Heart left ventricle (tissue), 16 donors: ENCODE measurements at places on chromosomes 6 and 20. TPM values are rescaled to one million over a fixed set of nuclear protein-coding genes. Genes with fewer than 3 reads are reported as not detected.

DNA sequence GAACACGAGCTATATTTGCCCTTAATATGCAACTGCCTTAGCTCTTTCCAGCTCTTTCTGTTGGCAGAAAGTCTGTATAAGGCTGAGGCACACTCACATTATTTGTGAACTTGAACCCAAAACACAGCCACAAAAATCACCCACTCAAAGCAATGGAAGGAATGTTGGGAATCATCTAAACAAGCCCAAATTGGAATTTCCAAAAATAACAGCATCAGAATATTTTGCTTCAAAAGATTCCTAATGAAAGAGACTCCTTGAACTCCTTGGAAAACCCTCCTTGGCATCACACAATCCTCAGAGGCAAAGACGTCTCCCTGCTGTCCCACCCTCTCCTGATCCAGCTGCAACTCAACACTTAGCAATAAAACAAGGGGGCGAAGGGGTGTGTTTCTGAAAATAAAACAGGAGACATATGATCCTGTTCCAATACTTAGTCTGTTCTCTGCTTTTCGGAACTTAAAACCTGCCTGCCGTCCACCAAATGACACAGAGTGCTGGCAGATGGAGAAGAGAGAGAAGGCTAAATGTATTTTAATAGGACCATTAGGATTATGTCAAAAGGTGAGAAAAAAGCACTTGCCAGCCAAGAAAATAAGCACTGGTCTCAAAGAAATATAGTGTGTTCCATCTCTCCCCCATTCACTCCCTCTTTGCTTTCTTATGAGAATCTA is 320.7 kb upstream of the JARID2 start:
- DNase-seq: no peak

GRCh38 chr6:83462524-83462923 is 31.7 kb upstream of the ME1 start:
- DNase-seq: no peak

DNA sequence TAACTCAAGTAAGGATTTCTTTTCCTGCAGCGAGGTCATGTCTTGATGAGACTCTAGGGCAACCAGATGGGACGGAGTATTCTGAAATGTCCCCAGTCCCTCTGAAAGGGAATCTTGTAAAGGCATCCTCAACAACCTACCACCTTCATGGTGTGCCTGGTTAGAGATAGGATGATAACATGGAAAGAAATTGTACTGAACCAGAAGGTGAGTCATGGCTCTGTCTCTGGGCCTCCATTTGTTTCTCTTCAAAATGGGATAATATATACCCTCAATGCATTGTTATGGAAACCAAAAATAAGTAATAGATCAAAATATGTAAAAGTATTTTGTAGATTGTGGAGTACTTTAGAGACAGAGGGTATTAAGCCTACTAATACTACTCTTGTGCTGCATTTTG is 219.1 kb downstream of the ARID1B start:
- DNase-seq: no peak

DNA sequence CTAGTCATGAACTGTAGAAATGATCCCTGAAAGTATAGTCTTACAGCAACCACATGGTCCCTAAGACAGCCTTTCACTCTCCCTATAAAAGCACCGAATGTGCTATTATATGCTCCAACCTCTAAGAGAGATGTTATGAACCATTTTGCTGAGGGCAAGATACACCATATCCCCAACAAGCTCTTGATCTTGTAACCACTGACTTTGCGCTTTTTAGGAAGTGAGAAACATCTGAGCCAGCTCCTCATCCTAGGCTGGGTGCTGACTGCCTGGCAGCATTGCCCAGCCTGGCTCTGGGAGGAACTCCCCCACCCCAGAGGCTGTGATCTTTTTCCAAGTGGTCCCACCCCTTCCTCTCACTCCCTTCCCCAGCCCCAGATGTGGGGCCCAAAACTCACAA is 3.1 kb upstream of the EMILIN3 start:
- DNase-seq: no peak

GRCh38 chr20:22232473-22232872 is 351.9 kb downstream of the FOXA2 start:
- DNase-seq: no peak

GRCh38 chr20:3631534-3631933 is 31.7 kb downstream of the GFRA4 start:
- no peak for DNase-seq

- DNase-seq: no peak
Observed at GRCh38 chr20:59705651-59706399, 101.5 kb downstream of the PHACTR3 start.

- no peak for DNase-seq
Observed at GRCh38 chr20:46951405-46951804, 56.8 kb downstream of the EYA2 start.

DNA sequence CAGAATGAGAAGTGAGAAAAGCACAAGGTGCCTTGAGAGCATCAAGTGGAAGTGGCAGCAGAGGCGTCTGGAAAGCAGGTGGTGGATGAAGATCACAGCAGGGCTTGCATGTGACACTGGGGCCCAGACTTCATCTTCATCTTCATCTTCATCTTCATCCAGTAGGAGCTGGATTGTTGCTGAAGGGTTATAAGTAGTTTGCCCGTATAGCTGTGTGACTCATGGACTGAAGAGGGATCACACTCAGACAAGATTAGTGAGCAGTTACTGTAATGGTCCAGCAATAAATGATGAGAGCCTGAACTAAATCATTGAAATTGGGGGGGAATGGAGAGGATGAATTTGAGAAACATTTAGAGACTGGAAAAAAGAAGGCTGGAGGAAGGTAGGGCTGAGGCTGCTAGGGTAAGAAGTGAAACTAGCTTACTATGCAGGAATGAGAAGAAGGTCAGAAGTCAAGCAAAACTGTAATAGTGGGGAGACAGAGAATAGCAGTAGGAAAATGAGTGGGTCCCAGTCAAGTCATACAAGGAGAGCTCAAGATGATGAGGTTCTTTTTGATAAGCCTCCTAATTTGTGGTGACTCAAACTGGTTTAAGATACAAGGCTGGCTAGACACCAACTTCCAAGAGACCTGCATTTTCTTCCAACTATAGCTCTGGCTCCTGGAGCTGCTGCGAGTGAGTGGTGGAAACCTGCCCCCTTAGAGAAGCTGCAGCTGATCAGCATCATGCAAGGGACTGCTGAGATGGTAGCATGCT is 92.3 kb upstream of the BEND6 start:
- no peak for DNase-seq

DNA sequence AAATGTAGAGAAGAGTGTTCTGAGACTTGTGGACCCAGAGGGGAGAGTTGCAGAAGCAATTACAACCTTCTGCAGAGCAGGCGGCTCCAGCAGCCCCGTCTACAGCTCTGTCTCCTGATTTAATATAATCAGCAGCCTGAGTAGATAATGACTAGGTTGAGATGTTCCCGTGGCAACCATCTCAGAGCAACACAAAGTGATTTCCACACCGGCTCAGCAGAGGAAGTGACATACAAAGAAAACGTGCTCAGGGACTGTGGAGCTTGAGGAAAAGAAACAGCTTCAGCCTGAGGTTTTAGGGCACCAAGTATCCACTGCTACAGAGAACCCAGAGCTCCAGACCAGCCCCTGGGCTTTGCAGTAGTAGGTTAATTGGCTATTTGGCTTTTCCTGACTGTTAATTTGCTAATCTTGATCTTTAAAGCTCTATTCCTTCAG is 136.4 kb downstream of the MTFR2 start:
- peak; percentile 67 for DNase-seq

DNA sequence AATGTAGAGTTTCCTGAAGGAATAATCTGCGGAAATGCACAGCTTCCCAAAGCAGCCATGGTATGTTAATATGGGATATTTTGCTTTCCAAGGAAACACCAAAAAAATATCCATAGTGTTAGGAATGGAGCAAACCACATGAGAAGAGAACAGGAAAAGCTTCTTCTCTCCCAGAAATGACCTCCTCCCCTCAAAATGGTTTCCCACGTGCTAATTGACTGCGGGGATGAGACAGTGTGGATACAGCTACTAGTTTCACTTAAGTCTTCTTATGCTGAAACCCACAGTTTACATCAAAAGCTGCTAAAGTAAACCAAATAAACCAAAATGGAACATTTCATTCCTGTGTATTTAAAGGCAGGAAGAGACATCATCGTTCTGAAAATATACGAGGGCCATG is 69.4 kb downstream of the FYN start:
- no peak for DNase-seq

DNA sequence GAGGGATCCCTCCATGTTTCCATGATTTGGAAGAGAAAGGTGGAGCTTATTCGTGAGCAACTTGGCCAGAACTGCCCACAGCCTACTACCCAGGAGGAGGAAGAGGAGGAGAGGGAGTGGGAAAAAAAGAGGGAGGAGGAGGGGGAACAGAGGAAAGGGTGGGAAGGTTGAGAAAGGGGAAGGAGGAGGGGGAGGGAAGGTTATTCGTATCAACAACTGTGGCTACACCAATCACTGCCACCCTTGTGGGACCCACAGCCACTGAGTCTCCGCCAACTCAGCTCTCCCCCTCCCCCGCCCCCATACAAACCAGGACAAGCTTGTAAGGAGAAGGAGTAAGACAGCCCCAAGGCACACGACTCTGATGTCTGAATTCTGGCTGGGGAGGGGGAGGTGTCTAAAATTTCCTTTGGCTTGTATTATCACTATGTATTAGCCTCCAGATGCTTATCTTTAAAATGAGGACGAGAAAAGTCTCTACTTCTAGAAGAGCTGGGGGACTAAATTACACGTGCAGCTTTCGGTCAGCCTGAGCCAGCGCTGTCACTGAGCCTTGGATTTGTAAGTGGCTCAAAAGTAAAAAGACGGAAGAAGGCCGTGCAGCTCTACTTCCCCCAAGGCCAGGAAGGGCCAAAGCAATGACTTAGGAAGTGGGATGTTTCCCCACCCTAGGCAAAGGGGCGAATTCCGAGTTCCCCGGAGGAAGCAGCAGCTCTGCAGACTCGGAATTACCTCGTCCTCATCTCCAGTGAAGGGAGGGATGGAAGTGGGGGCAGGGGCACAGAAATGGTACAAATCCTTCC is 1.0 kb downstream of the FKBP1A start:
- no peak for DNase-seq

GRCh38 chr20:14778096-14778495 is 440.7 kb upstream of the FLRT3 start:
- DNase-seq: no peak

- no peak for DNase-seq
Observed at GRCh38 chr20:39800111-39800510, 838.0 kb downstream of the DHX35 start.

DNA sequence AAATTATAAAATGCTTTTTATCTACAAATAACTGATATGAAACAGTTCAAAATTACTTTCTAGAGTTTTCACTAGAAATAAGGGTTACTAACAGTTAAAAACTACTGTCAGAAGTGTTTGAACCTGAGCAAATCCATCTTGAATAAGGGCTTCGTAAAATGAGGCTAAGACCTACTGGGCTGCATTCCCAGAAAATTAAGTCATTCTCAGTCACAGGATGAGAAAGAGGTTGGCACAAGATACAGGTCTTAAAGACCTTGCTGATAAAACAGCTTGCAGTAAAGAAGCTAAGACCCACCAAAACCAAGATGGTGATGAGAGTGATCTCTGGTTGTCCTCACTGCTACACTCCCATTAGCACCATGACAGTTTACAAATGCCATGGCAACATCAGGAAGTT is 93.7 kb downstream of the PLG start:
- no peak for DNase-seq

- peak; percentile 40 for DNase-seq
Observed at GRCh38 chr6:151290877-151291721, 51.3 kb downstream of the AKAP12 start.

DNA sequence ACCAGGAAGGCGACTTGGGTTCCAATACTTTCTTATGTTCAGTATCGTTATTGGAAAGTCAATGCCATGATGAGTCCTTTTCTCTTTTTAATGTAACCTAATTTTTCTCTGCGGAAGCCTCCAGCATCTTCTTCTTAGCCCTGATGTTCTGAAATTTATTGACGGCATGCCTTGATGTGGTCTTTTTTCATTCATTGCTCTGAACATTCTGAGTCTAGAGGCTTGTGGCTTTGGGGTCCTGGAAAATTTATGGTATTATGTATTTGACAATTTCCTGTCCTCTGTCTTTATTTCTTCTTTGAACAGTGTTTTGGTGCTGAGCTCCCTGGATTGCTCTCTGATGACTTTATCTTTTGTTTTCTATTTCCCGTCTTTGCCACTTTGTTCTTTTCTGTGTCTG is 28.7 kb upstream of the MAS1 start:
- no peak for DNase-seq

- no peak for DNase-seq
Observed at GRCh38 chr20:58515233-58516212, at the start of gene APCDD1L. Gene APCDD1L (minus strand): TSS chr20:58515399. CDS start chr20:58514707, 692 bp downstream.

DNA sequence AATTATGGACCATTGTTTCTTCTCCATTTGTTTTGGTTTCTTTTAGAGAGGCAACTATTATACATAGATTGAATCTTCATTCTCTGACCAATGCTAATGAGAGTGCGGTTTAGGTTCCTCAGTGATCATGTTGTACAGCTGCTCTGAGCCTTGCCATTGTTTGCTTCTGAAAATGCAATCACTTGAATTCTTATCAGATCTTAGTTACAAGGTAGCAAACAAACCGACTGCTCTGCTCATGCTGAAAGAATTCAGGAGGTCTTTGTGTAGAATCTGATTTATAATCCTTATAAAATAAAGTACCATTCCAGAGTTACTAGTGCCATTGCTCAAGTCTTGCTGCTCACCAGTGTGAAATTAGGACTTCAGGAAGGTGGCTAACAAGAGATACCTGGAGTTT is 569.1 kb upstream of the ID4 start:
- DNase-seq: no peak

DNA sequence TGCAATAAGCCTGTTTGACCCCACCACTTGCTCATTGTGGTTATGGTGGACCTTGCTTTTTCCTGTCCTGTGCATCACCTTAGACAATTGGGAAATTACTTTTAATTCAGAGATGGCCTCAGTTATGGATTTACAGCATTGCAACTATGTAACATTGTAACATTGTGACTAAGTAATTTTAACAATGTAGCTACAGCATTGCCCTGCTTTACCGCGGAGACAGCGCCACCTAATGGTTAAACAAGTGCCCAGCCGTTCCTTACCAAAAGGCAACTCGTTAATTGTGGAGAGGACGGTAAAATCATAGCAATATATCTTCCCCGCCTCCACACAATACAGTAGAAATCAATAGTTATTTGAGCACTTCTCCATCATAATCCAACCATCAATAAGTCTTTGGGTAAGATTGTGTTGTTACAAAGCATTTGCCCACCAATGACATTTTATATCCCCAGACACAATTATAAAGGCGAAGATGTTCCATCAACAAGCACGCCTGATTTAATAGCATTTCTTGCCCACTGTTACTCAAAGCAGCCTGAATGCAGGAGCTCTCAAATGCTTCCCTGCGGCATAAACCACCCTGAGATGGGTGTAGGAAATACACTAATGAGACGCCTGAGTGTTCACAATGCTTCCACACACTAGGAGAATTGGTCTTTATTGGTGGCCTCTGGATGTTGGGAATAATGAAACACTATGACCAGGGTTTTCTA is 93.7 kb downstream of the PROKR2 start:
- DNase-seq: peak; percentile 30

Gene RBPJL
- total RNA-seq: not detected

Gene VSTM2L
- total RNA-seq: 34.6 TPM

Gene KIF6
- total RNA-seq: 0.48 TPM

Gene MARCKS
- 12.1 TPM for total RNA-seq

Gene NKX2-4
- not detected for total RNA-seq

Gene GSTA2
- not detected for total RNA-seq

Gene OLIG3
- not detected for total RNA-seq

Gene LY6G6D
- total RNA-seq: not detected

Gene PNLDC1
- not detected for total RNA-seq
